ENCODE measurements at places on chromosomes 7 and 10. TPM values are rescaled to one million over a fixed set of nuclear protein-coding genes. Genes with fewer than 3 reads are reported as not detected.

- DNase-seq, result no peak
These were observed 2.8 kb downstream of the LIPM start for GRCh38 chr10:88805361-88805760.

Gene NFKB2
- 13.3 TPM for total RNA-seq

DNA sequence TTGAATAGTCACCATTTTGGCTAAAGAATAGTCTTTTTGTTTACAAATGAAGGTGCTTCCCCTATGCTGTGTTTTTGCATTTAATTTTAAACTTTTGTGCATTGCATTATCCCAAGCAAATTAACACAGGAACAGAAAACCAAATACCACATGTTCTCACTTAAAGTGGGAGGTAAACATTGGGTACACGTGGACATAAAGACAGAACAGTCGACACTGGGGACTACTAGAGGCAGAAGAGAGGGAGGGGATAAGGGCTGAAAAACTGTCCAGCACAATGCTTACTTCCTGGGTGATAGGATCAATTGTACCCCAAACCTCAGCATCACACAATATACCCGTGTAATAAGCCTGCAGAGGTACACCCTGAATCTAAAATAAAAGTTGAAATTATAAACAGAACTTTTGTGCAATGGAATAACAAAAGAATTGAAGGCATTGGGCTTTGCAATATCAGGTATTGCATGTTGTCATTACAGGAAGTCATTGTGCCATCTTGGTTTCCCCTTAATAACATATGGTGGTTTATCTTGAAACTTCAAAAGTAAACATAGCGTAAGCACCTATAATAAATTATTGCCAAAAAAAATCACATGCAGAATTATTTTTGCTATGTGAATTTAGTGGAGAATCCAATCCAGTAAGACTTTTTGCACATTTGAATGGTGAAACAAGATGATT, 16.1 kb downstream of the ADD3 start:
- DNase-seq, result no peak

Gene EMX2
- not detected for total RNA-seq

- no peak for DNase-seq
These were observed 26.0 kb downstream of the EN2 start for GRCh38 chr7:155483868-155484325.

Gene MMD2
- not detected for total RNA-seq

GRCh38 chr10:10317151-10317550, 700.5 kb upstream of the CELF2 start:
- no peak for DNase-seq

DNA sequence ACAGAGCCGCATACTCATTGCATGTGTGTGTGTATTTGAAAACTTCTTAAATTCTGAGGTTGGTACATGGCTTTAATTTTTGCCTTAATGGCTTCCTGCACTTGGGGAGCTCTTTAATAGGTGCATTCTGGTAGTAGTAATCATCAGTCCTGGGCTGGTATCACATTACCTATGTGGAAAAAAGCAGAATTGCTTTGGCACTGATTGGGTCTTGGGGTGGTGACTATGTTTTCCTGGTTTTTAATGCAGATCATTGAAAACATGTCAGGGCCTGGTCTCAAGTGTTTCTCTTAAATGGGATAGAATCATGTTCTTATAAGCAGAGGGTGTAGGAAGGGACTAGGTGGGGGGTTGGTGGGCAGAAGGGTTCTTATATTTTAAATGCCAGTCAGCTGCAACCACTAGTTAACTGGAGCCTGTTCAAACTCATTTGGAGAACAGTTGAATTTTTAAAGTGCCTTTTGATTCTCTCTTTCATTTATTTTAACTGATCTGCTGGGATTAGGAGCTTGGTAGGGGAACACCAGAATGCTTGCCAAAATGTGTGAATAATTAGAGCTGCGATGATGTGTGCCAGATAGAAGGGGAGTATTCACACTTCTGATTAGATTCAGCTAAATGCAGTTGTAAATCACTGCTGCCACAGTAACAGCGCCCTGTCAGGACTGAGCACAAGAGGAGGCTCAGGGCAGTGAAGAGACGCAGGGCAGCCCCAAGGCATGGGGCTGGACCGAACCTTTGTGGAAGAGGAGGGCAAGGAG, 633.5 kb upstream of the GALNT17 start:
- DNase-seq, result no peak

DNA sequence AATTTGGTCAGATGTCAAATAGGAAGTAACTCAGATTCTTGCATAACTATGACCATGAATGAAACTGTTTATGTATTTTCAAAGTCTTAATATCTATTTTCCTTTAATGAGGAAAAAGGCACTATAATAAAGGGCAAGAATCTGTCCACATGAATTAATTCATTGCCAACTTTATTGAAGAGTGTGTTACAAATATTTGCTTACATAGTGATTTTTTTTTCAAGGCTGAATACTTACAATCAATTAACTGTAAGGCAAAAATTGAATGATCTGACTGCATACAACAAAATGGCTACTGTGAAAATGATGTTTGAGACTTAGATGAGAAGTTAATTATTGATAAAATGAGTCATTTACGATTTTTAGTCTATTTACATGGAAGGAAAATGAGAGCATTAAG, 475.0 kb downstream of the DNAJB9 start:
- DNase-seq, result no peak

Gene SPDYE1
- total RNA-seq, result not detected

Gene SLC39A12
- not detected for total RNA-seq

Gene TEX36
- total RNA-seq, result not detected

DNA sequence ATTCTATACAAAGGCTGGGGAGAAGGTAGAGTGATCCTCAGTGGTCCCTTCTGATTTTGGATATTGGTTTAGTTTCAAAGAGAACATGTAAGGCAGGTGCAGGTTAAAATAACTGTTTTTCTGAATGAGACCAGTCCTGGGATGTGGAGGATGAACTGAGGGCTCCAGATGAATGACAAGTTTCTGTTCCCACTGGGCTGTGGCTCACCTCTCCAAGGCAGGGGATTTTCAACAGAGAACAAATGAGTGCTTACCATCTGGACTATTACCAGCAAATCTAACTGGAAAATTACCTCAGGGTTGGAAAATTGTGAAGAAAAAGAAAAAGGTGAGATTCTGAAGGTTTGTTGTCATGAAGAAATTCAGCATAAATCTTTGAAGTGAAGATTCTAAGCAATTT, 8.0 kb downstream of the LAMB4 start:
- DNase-seq, result no peak

DNA sequence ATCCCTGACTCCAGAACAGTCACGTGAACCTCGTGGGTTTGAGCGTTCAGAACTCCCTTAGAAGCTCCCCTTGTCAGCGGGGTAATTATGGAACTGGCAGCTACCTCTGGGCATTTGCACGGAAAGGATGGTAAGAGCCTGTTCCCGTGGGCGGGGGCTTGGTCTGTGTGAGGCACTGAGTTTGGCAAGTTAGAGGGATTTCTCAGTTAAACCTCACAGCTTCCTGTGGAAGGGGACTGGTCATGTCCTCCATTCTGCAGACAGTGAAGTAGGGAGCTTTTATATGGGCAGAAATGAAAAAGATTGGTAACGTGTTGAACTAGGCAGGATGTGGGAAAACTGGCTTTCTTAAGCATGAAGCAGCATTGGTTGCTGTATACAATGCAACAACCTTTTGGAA, 16.0 kb downstream of the PALD1 start:
- no peak for DNase-seq

Gene GCK
- 1.3 TPM for total RNA-seq

- DNase-seq, result no peak
These were observed 64.1 kb downstream of the PIK3AP1 start for GRCh38 chr10:96656198-96656577.

- DNase-seq, result no peak
These were observed 6.7 kb upstream of the OTUD1 start for GRCh38 chr10:23432166-23432565.

DNA sequence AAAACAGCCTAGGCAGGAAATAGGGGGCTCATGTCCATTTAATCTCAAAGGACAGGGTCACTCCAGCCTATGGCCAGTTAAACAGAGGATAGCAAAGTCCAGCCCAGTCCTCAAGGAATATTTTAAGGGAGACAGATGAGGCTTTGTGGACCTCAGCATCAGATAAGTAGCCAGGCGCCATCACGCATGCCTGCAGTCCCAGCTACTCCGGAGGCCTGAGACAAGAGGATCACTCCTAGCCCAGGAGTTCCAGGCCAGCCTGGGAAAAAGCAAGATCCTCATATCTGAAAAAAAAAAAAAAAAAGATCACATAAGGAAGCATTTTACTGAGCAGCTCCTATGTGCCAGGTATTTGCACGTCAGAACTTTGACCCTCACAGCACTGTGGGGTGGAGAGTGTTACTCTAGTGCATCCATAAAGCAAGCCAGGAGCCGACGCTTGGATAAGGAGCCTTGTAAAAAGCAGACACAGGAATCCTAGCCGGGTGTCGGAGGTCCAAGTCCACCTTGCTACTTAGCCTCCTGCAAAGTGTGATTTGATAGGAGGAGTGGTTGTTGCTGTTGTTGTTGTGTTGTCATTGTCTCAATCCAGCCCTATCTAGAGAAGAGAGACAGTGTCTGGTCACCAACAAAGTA, 61.8 kb upstream of the DOCK1 start:
- DNase-seq, result no peak

GRCh38 chr10:11898372-11899066, 75.4 kb downstream of the PROSER2 start:
- DNase-seq, result no peak

- DNase-seq, result peak; percentile 40
These were observed 15.5 kb downstream of the TUBGCP2 start for GRCh38 chr10:133292919-133293809.

Gene CYP3A5
- not detected for total RNA-seq

GRCh38 chr10:89475125-89475524, 60.3 kb downstream of the SLC16A12 start:
- no peak for DNase-seq

GRCh38 chr7:36638140-36638539, 86.2 kb downstream of the AOAH start:
- DNase-seq, result no peak

Gene MNX1
- total RNA-seq, result not detected

DNA sequence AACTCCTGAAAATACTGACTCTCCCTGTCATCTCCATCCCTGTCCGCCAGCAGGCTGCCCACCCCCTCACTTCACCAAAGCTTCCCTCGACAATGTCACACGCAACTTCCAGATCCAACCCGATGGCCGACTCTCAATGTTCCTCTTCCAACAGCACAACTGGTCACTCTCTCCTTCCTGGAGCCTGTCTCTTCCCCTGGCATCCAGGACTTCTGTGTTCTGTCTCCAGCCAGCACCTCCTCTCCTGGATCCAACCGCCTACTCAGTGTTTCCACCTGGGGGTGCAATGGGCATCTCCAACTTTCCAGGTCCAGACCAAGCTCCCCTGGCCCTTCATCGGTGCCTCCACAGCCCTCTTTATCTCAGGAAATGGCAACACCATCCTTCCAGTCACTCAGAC, 8.6 kb downstream of the CPA5 start:
- no peak for DNase-seq

Gene CALHM1
- total RNA-seq, result not detected

GRCh38 chr10:70087616-70088307, 35.1 kb downstream of the MACROH2A2 start:
- DNase-seq, result no peak

DNA sequence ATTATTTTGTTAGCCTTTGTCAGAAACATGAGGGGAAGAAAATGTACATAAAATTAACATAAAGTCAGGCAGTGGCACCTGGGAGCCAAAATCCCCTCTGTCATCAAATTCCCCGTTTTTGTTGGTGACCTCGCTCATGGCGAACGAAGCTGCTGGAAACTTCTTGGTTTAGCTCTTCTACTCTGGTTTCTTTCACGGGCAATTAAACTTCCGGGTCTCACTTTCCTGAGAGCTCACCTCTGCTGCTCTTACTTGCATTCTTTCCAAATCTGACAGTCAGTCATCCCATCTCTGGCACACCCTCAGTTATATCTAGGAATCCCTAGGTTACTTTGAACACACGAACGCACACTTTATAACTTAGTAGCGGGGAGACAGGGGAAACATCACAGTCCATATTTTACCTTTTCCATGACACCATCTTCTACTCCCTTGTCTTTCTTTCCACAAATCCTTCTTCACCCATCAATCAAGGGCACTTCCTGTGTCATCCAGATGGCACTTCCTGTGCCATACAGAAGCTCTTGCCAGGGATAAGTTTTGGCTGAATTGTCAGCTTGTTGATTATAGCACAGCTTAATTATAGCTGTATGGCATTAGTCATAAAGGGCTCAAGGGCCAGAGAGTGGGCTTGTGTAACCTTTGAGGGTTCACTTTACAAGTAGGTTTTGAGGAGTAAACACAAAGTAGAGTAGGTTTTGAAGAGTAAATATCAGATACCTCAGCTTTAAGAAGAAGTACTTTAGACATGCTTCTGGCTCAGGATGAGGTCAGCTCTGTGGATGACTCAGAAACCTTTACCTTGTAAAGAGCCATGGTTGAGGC, 105.1 kb downstream of the GATA3 start:
- DNase-seq, result no peak

- DNase-seq, result no peak
These were observed 211.2 kb downstream of the CACNB2 start for GRCh38 chr10:18351421-18351820.

Measured in Right ventricle myocardium superior (tissue), 1 donor.